ENCODE measurements at places on chromosomes 12 and 14.

- DNase-seq = no peak
Measured at GRCh38 chr12:32274665-32275064, 124.7 kb upstream of the FGD4 start.

GRCh38 chr12:1343422-1343821 is 251.0 kb downstream of the FBXL14 start:
- no peak for DNase-seq

DNA sequence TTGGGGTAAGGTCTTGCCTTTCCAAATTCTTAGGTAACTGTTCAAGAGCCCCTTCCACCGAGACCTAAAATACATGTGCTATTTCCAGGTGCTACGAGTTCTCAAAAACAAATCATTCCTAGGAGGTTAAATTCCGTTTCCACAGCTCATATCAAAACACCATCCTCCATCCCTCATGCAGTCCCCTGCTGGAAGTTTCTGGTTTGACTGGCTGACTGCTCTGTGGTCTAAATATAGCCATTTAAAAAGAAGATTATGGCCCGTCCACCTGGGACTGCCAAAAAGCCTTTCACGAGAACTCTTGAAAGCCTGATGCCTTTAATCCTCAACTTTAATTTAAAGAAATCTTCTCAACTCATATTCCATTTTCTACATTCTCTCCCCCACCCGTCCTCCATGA is 201.5 kb upstream of the MYL2 start:
- no peak for DNase-seq

DNA sequence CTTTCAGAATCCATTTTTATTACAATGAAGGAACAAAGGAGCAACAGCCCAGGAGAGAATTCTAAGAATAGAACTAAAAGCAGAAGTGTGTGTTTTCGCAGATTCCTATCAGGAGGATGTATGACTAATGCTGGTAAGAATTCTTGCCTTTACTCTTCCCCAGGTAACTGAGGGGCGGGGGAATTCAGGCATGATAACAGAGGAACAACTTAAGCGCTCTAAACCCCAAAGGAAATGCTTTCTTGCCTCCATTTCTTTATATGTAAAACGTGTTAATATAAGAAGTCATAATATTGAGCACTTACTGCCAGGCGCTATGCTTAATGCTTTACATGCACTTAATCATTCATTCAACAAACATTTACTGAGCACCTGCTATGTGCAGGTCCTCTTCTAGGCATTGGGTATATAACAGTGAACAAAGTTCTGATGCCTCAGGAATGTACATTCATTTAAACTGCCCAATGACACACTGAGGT is 4.5 kb downstream of the HCAR1 start:
- no peak for DNase-seq

DNA sequence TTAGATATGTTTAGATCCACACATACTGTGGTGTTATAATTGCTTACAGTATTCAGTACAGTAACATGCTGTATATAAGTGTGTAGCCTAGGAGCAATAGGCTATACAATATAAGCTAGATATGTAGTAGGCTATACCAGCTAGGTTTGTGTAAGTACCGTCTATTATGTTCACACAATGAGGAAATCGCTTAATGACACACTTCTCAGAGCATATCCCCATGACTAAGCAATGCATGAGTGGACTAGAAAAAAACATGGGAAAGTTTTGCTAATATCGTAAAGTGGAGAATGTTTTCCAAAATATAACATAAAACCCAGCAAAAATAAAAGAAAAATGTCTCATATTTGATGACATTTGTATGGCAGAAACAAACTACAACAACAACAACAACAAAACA is 27.3 kb downstream of the AKAP3 start:
- no peak for DNase-seq

DNA sequence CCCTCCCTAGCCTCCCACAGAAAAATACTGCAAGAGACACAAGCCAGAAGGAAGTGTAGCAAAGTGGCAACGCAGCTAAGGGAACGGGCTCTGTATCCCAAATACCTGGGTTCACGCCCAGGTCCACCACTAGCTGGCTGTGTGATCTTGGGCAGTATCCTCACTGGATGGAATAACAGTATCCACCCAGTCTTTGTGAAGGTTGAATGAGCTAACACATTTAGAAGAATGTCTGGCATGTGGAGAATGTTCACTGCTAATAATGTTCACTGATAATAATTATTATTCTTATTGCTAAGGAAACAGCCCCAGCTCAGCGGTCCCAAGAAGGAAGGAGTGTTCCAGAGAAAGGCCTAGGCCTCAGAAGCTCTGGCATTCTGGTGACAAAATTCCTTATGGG is 70.9 kb downstream of the VWF start:
- DNase-seq = no peak

DNA sequence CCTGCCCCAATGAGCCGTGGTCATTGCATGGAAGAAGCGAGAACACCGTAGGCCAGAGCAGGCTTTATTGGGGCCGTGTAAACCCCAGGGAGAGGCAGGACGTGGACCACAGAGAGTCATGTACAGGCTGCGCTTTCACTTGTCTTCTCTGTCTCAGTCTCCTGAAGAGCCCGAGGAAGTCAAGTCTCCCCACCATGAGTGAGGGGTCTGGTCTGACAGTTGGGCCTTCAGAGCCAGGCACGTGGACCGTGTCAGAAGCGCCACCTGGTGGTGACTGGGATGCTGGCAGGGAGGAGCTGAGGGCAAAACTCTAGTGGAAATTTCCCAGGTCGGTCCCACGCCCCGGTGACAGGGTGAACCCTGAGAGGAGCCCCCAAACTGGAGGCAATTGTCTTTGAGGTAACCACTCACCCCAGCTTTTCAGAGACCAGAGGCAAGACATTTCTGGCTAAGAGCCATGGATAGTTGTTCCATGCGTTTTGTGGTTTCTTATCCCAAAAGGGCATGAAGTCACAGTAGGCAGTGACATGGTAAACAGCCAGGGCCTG is 17.4 kb downstream of the RPS6KL1 start:
- peak; percentile 44 for DNase-seq

DNA sequence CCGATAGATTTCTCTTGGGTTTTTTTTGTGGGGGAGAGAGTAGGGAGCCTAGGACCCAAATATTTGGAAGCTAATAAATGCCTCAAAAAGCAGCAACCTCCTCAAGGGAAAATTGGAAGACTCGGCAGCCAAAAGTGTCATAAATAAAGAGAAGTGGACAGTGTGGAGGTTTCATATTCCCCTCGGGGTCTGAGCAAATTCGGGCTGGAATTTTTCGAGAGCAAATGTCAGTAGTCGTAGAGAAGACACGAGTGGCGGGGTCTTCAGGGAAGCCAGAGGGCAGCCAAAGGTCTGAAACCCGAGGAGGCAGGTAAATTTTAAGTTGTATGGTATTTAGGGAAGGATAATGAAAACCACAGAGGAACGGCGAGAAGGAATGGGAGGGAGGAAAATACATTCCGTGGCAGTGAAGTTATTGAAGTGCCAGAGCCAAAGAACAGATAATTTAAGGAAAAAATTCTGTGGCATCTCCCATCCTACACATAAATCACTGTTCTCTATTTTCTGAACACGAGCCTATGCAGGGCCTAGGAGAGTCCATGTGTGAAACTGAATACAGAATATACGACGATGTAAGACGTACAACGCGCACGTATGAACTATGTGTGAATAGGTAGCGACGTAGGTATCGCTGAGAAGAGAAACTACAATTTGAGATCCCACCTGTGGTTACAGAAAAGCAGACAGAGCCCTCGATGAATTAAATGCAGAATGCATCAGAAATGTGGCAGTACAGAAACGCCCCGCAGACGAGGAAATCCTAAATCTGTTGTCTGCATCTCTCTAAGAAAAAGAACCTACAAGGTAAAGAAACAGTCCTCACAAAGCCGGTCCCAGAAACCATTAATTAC is 12.9 kb downstream of the BCL11B start:
- DNase-seq = no peak

- no peak for DNase-seq
Measured at GRCh38 chr14:24436355-24437019, 6.1 kb downstream of the SDR39U1 start.

GRCh38 chr12:56591126-56591525 is 39.0 kb downstream of the BAZ2A start:
- DNase-seq = no peak

DNA sequence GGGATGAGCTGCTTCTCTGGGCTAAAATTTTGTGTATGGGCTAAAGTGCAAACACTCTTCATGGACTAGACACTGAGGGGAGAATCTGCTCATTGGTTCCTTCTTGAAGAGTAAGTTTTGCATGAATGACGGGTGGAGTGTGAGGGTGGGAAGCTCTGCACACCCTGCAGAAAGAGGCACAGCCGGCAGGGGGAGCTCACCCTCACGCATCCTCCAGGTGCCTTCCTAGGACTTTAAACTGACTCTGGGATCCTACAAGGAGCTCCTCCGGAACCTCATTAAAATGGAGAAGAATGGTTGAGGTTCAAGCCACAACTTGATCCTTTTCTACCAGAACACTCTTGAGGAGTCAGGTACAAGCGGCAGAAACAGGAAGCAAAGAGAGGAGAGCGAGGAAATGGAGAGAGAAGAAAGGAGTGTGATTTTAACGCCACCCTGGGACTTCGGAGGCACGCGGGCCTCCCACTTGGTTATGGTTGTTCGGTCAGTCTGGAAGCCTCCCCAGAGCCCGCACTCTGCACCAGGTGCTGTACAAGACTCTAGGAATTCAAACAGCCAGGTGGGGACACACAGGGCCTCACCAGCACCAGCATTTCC is 87.5 kb downstream of the SETD3 start:
- DNase-seq = no peak

GRCh38 chr14:49905989-49906388 is 13.1 kb downstream of the ARF6 start:
- no peak for DNase-seq

- DNase-seq = no peak
Measured at GRCh38 chr12:96982671-96983070, 75.6 kb downstream of the NEDD1 start.

DNA sequence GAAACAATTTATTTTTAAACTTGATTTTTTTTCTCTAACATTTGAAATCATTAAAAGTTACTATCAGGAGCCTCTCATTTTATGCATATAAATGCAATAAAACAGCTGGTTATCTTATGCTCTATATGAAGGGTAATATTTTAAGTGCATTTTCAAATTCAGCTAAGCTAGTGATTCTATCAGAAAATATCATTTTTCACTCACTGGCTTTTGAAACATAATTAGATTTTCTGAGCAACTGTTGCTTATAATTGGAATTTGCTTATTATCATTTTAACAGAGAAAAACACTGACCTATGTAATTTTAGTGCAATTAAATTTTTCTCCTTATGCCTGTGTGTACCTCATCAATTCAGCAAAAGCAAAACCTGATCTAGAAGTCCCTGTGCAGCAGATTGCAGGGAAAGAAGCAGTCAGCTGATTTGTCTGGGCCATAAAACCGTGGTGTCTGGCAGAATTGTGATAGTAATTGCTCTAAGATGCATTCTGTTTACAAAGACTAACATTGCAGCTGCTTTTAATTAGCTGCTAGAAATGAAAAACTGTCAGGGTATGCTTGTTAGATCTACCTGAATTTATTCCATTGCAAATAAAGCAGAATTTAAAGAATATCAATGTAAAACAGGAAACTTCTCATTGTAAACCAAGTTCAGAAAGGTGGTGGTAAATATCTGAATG is 75.0 kb downstream of the BICD1 start:
- DNase-seq = no peak

Measured in activated CD8-positive, alpha-beta memory T cell treated with anti-CD3 and anti-CD28 coated beads for 48 hours (primary cell).